LoVo (cell line): ENCODE measurements at places on chromosomes 6 and 20.

GRCh38 chr20:2524709-2525506 is 11.5 kb upstream of the TMC2 start:
- peak; percentile 54 for DNase-seq

DNA sequence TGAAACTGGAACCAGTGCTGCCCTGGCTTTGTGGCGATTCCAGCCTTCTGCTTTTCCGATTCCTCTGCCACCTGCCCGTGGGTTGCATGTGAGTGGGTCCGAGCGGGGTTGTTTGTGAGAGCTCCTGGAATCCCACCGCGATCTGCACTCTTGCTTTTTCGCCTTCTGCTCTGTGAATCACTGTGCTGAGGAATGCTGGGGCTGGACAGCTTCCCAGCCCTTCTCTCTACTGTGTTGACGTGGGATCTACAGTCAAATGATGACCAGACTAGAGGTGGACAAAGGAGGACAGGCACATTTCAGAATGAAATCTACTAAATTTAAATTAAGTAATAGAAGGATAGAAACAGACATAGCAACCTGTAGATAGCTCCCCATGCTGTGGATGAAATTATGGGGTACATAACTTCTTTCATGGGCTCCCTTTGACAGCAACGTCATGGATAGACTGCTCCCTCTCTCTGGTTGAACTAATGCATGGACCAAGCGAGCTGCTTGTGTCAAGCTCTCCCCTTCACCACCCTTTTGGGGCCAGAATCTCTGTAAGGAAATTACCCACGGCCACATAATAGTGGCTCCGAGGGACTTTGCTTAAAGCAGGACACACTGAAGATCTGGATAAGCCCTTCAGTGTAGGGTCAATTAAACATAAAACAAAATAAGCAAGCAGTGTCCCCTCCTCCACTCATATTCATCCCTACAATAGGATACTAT is 2.0 kb downstream of the FNDC1 start:
- no peak for DNase-seq

GRCh38 chr6:157668009-157668401 is 155.0 kb upstream of the SNX9 start:
- no peak for DNase-seq

GRCh38 chr6:20126102-20126752 is 86.0 kb downstream of the MBOAT1 start:
- DNase-seq: no peak

DNA sequence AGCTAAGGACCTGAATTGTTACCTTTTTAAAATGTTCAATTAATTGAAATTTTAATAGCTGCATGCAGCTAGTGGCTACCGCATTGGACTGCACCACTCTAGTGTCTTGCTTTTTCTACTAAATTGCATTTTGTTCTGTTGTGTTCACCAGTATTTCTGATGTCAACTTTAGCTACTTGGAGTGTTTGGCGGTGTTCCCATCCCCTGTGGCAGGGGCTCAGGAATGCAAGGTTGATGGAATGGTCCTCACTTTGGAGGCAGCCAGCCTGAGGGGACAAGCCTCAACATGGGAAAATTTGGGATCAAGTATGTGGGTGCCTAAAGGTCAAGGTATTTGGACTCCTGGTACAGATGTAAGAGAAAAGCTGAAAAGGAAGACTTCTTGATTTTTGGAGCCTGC is 230.1 kb upstream of the PRND start:
- no peak for DNase-seq

DNA sequence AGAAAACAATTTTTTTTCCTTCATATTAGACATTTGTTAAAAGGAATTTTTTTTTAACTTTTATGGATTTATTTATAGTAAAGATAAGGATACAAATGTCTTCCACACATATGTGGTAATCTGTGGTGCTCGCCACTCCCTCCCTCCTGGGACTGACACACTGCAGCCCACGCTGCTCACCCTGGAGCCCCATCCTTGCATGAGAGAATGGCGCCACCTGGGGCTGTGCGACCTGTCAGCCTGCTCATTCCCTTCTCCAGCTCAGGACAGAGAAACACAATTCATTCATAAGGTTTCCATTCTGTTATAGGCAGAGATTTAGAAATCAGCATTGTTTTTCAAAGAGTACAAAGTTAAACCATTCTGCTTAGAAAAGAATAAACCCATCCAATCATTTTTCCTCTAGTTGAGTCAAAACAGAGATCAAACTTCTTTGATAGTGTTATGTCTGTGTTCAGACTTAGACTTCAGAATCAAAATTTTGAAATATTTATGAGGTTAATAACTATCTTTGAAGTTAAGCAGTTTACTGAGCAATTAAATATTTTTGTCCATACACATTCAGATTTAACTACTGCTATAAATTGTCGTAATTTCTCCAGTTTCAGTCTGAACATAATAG is 42.8 kb upstream of the DYNLRB1 start:
- DNase-seq: no peak

DNA sequence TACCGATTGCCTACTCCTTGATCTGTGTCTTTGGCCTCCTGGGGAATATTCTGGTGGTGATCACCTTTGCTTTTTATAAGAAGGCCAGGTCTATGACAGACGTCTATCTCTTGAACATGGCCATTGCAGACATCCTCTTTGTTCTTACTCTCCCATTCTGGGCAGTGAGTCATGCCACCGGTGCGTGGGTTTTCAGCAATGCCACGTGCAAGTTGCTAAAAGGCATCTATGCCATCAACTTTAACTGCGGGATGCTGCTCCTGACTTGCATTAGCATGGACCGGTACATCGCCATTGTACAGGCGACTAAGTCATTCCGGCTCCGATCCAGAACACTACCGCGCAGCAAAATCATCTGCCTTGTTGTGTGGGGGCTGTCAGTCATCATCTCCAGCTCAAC is 13.5 kb downstream of the CCR6 start:
- DNase-seq: no peak

DNA sequence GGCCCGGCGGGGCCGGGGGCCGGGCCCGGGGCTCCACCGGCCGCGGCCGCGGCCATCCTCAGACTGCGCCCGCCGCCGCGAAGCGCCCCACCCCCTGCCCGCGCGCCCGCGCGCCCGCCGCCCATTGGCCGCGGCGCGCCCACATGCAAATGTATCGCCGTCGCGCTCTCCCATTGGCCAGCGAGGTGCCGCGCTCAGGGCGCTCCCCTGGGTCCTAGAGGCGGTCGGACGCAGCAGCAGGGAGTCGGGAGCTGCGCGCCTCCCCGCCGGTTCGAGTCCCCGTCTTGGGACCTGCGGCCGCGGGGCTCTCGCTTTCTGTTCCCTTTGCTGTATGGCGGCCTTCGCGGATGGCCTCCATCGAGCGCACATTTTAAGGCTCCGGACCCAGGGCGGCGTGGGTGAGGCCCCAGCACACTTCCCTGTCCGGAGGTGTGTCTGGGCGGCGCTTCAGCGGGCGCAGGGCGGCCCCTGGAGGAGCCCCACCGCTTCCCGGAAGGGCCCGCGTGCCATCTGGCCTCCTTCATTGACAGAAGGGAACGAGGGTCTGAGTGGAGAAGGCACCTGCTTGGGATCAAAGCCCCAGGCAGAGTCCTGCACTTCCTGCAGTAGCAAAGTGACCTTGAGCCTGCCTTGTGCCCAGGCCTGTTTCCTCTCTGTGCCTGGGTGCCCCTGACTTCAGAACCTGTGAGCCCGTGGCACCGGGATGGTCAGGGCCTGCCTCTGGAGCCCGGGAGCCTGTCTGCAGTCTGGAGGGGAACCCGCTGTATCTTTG is at the start of gene CABLES2:
Gene CABLES2, minus strand, starts transcription at position 65 of the 772 bp plus-strand sequence. Its CDS starts 9 bp downstream, at position 56.
- DNase-seq: peak; percentile 95

- no peak for DNase-seq
These were observed 14.0 kb upstream of the SRSF3 start for GRCh38 chr6:36580184-36580526.

GRCh38 chr6:62803094-62803493 is 408.2 kb upstream of the FKBP1C start:
- DNase-seq: no peak

DNA sequence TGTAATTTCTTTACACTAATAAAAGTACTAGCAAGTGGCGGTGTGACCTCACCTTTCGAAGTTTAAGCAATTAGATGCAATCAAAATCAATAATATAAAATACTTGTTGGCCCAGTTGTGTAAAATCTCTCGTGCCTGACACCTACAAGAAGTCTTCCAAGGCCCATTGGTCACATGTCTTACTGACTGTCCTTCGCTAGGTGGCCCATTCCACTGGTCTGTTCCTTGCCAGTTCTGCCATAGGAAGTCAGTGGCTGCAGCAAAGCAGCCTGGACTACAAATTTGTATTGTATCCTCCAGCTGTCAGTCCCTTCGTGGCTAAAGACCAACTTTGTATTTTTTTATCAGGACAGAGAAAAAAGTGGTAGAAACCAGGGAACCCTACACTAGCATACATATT is 61.8 kb downstream of the CYB5R4 start:
- DNase-seq: no peak

- DNase-seq: no peak
These were observed 182.4 kb downstream of the TSHZ2 start for GRCh38 chr20:53154540-53154939.

- no peak for DNase-seq
These were observed 126.6 kb downstream of the TIAM2 start for GRCh38 chr6:155121699-155122098.
